ENCODE measurements at places on chromosomes 13 and 19. TPM values are rescaled to one million over a fixed set of nuclear protein-coding genes. Genes with fewer than 3 reads are reported as not detected.

GRCh38 chr19:32816555-32817099 is 52.9 kb downstream of the SLC7A9 start:
- no peak for DNase-seq

GRCh38 chr13:110236431-110236830 is 70.5 kb downstream of the COL4A1 start:
- no peak for DNase-seq

- no peak for DNase-seq
Observed at GRCh38 chr13:53642306-53642705, 613.7 kb downstream of the OLFM4 start.

DNA sequence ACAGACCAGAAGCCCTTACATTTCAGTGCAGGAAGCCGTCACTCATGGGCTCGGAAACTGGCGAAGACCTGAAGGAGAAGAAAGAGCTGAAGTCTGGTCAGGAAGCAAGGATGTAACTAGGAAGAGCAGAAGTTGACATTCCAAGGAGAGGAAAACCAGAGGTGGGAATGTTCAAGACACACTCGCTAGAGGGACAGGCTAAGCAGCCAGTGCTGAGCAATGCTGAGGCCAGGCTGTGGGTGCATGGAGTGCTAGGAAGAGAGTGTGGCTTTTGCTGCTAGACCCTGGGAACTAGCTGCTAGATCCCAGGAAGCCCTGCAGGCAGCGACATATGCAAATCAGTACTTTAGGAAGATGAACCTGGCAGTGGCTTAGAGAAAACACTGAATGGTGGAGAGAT is 12.1 kb upstream of the URAD start:
- no peak for DNase-seq

Gene ZNF534
- polyA plus RNA-seq, result 0.38 TPM
